H9 (cell line): ENCODE measurements at places on chromosomes 6 and 20.
A peak's percentile ranks its signal among the peaks of the same experiment; 100 is the strongest.

GRCh38 chr20:23143098-23143497, 57.0 kb upstream of the CD93 start:
- DNase-seq: no peak

DNA sequence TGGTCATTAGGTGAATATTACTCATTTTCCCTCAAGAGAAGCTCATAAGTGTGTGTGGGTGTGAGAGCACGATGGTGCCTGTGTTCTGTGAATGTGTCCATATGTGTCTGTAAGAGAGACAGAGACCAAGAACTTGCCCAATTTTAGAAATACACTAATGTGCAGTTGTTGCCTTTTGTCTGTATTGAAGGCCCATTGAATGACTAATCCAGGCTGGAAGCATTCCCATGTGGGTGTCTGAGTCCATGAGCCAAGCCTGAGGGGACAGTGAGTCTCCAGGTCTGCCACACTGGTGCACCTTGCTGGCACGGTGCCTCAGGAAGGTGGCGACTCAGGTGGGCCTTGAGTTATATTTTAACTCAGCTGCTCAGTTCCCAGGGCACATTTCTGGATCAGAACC, 25.5 kb upstream of the ASXL1 start:
- no peak for DNase-seq

DNA sequence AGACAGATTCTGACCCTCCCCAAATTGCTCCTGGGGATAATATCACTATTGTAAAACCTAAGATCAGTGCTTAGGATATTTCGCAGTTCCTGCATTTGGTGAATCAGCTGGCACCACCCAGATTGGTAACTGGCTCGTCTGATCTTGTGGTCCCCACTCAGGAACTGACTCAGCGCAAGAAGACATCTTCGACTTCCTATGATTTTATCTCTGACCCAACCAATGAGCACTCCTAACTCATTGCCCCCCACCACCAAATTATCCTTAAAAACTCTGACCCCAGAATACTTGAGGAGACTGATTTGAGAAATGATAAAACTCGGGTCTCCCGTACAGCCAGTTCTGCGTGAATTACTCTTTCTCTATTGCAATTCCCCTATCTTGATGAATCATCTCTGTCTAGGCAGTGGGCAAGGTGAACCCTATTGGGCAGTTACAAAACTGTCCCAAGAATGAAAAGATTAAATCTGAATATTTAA, 55.7 kb upstream of the PRND start:
- DNase-seq: no peak

GRCh38 chr20:6008254-6008653, 45.6 kb downstream of the LRRN4 start:
- no peak for DNase-seq

GRCh38 chr6:103872678-103873077, 987.0 kb downstream of the HACE1 start:
- DNase-seq: no peak

DNA sequence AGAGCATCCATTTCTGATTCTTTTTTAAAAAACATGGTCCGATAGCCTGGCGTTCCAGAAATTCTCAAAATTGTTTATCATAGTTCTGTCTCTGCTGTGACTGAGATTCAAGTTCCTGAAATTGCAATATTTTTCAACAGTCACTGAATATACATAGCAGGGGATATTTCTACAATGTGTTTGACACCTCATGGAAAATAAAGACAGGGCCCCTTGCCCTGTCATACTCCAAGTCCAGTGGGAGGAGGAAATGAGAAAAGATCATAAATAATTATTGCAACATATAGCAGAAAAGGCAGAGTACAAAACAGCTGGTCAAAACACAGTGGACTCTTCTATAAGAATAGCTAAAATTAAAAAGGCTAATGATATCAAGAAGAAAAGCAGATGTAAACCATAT, 234.8 kb upstream of the SPTLC3 start:
- DNase-seq: no peak

DNA sequence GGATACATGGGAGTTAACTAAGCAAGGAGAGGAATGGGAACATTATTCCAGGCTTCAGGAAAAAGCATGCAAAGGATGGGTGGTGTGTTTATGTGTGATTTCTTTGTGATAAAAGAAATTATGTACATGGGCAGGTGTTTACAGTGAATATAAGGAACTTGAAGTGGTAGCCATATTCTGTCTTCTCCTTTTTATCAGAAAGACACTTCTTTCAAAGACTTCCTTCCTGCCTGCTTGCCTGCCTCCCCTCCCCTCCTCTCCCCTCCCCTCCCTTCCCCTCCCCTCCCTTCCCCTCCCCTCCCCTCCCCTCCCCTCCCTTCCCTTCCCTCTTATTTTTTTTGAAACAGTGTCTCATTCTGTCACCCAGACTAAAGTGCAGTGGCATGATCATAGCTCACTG, 14.4 kb downstream of the CYB5R4 start:
- no peak for DNase-seq

- no peak for DNase-seq
Observed at GRCh38 chr20:37845241-37845681, 57.7 kb upstream of the VSTM2L start.

- DNase-seq: no peak
Observed at GRCh38 chr6:39902136-39902535, 32.1 kb downstream of the MOCS1 start.

DNA sequence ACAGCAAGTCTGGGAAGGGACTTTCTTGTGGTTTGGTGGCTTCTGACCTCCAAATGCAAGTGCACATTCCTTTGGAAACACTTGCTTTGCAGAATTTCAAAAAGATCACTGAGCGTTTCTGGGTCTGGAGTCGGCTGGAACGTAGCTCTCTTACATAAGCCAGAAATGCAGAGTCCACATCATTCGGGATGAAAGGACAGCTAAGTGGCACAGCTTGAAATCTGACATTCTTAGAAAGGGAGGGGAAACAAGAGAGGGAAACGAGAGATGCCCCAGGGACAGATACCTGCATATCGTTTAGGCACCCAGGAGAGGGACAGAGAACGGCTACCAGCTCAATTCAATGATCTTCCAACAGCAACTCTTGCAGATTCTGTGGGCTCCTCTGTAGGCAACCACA, 118.7 kb downstream of the NFATC2 start:
- DNase-seq: peak; percentile 69

- DNase-seq: no peak
Observed at GRCh38 chr6:43976706-43977403, 150.4 kb downstream of the MRPL14 start.

DNA sequence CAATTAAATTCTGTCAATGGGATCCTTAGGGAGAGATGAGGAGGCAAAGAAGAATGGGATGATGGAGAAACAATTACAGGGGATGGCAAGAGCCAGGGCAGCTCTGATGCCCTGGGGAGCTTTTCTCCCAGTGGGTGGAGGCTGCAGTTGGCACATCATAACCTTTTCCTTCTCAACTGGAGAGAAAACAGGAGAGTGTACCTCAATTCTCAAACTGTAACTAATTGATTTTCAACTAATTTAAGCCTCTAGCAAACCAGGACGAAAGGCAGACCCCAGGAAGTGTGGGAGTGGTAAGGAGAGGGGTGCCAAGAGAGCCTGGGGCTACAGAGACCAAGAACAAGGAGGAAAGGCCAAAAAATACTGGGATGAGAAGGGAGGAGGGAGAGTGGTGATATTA, 5.7 kb downstream of the BMP5 start:
- DNase-seq: no peak

DNA sequence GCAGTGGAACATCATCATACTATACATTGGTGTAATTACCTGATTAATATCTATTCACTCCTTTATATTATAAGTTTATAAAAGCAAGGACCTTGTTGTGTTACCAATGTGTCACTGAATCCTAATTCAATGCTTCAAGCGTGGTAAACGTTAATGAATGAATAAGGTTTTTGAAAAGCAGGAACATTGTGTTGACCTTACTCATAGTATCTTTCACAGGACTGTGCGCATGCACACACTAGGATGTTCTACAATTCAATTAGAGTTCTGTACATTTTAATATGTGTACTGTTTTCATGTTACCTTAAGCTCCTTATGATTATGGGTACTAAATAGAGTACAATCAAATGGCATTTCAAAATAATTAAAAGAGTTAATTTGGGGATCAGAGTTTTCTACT, 578.5 kb downstream of the BMP2 start:
- no peak for DNase-seq

DNA sequence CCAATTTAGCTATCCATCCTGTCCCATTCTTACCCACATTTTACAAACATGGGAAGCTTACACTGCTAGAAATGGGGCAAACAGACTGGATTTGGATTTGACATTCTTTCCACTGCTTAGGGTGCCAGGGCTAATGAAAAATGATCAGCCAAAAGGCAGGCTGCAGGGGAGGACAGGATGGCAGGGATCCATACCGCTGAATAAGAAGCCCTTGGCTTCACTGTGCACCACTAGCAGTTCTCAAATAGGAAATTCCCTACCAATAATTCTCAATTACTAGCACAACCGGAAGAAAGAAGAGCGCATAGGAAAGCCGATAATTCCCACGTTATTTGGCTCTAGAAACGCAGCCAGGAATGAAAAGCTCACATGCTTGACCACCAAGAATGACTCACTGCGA, 73.1 kb downstream of the NDUFAF5 start:
- no peak for DNase-seq

GRCh38 chr6:24494821-24495795, at the start of gene ALDH5A1:
ALDH5A1 (plus strand) TSS chr6:24494969; CDS start chr6:24494997, 28 bp downstream.
- DNase-seq: peak; percentile 75

DNA sequence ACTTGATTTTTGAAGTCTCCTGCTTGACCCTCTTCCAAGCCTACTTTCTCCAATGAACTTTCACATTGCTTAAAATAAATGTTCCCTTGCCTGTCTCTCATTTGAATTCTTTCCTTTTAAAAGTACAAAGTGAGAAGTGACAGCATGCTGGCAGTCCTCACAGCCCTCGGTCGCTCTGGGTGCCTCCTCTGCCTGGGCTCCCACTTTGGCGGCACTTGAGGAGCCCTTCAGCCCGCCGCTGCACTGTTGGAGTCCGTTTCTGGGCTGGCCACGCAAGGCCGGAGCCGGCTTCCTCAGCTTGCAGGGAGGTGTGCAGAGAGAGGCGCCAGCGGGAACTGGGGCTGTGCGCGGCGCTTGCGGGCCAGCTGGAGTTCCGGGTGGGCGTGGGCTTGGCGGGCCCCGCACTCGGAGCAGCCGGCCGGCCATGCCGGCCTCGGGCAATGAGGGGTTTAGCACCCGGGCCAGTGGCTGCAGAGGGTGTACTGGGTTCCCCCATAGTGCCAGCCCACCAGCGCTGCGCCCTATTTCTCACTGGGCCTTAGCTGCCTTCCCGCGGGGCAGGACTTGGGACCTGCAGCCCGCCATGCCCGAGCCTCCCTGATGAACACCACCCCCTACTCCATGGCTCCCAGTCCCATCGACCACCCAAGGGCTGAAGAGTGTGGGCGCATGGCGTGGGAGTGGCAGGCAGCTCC, 31.9 kb downstream of the SERPINB6 start:
- DNase-seq: no peak

DNA sequence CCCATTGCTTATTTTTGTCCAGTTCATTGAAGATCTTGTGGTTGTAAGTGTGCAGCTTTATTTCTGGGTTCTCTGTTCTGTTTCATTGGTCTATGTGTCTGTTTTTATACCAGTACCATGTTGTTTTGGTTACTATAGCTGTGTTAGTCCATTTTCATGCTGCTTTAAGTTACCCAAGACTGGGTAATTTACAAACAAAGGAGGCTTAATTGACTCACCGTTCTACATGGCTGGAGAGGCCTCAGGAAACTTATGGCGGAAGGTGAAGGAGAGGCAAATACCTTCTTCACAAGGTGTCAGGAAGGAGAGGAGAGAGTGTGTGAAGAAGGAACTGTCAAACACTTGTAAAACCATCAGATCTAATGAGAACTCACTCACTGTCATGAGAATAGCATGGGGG, 29.9 kb upstream of the FERMT1 start:
- DNase-seq: no peak

DNA sequence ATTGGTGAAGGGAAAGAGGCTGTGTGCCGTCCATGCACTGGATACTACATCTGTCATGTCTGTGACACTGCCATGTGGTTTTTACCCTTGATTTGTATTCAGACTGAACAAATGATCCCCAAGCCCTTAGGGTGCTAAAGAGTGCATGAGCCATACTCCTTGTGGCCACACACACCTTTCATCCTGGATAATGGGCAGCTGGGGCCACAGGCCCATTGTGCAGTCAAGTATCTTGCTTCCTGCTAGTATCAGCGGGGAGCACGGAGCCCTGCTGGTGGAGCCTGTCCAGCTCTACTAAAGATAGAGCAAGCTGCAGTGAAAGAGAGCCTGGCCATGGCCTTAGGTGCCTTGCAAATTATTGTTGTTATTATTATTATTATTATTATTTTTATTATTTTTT, 75.1 kb downstream of the SLX4IP start:
- no peak for DNase-seq

- DNase-seq: no peak
Observed at GRCh38 chr6:159080217-159080976, 35.6 kb upstream of the TAGAP start.

GRCh38 chr6:33251395-33252012, 20.2 kb downstream of the VPS52 start:
- no peak for DNase-seq

- DNase-seq: no peak
Observed at GRCh38 chr6:117329926-117330325, 64.6 kb downstream of the VGLL2 start.

DNA sequence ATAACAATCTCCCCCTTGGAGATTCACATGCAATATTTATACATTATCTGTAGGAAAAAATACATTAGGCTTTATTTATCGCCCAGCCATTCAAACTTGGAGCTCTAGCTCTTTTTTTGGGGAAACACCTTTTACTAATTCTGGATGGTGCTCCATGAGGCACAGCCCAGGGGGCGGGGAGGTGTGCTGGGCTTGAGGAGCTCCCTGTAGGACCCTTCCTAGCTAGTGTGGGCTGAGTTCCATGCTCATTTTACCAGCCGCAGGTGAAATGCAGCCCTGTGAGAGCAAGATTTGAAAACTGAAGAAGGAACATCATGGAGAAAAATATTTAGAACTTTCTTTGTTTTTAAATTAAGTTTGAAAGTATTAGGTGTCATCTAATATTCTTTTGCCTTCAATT, 99.6 kb upstream of the POPDC3 start:
- DNase-seq: no peak

GRCh38 chr6:27836141-27836782, 75.9 kb downstream of the OR2B2 start:
- DNase-seq: no peak

- DNase-seq: no peak
Observed at GRCh38 chr20:38320221-38320620, 16.3 kb downstream of the BPI start.
